ENCODE measurements at places on chromosomes 16 and 17.

- no peaks in the 10 kb centered on the region for H3K27me3 ChIP-seq
- peak overlapping the region; percentile 62 for H3K27ac ChIP-seq
These were observed 64.6 kb downstream of the CYTH1 start for GRCh38 chr17:78717431-78717980.

DNA sequence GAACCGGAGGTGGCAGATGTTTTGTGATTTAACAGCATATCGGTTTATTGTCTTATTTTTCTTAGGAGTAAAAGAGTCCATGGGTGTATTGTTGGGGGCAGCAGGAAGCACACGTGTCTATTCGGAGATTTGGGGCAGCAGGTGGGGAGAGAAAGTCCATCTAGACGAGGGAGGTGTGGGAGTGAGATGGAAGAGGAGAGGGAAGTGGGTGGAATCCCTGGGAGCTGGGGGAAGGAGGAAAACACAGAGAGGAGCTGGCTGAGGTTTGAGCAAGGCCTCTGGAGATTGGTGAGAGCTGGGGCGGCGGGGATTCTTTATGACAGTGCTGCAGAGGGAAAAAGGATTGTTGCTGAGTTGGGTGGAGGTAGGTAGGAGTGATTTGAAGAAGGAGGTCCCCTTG is 72.1 kb downstream of the PRKCB start:
- no peak for DNase-seq
- H3K27ac ChIP-seq = no peak overlapping the region
- H3K27me3 ChIP-seq = no peaks in the 10 kb centered on the region
- no peak overlapping the region for H3K4me3 ChIP-seq
- H3K4me1 ChIP-seq = peaks cover 32% of the 10 kb centered on the region

DNA sequence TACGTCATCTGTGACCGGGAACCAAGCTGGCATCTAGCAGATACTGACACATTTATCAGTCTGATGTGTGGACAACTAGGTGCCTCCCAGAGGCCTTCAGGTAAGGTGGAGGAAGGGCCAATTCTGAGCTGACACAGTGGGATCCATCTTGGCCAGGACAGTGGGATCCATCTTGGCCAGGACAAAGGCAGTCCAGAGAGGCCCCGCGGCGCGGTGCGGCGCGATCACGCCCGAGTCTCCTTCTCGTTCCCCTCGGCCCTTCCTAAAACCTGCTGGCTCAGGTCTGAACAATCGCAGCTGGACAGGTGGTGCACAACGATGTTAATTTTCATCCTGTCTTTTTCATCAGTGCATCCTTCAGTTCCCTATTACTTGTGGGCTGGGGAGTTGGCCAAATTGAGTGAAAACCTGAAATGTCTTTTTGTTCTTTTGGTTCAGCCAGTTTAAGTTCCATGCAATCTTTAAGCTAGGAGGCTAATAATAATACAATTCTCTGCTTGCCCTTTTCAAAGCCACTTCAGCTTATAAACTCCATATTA is 486 bp upstream of the WSB1 start:
- peaks cover 4% of the 10 kb centered on the region for H3K27me3 ChIP-seq
- H3K4me1 ChIP-seq = peaks cover 34% of the 10 kb centered on the region
- H3K4me3 ChIP-seq = peak overlapping the region; percentile 90
- H3K27ac ChIP-seq = peak overlapping the region; percentile 96

GRCh38 chr16:58497468-58497867 is 2.5 kb upstream of the NDRG4 start:
- H3K36me3 ChIP-seq = no peaks in the 10 kb centered on the region
- H3K4me3 ChIP-seq = no peak overlapping the region

DNA sequence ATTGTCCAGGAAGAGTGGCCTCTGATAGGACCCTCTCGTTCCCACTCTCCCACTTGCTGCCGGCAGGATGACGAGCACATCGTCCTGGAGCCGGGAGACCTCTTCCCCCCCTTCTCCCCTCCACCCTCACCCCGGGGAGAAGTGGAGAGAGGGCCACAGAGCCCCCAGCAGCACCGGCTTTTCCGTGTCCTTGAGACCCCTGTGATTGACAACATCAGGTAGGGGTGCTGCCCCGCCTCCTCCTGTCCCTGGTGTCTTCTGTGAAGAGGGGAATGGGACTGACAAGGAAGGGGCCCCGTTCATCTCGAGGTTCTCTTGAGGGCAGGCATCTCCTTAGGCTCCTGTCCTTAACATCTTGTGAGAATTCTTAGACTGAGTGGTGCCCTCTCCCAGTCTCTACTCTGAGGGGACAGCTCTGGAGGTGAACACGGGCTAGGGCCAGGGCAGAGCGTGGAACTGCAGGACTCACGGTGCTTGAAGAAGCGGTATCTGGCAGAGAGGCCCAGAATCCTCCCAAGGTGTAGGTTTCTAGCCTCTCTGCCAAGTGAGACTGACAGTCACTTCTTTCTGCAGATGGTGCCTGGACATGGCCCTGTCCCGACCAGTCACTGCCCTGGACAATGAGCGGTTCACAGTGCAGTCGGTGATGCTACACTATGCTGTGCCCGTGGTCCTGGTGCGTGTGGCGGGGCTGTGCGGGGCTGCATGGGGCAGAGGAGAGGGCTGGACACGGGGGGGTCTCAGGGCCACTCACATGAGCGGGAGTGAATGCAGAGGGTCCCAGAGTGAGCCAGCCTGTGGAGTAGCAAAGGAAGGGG is 26.4 kb downstream of the CASKIN2 start:
- H3K4me1 ChIP-seq = peaks cover 29% of the 10 kb centered on the region
- H3K36me3 ChIP-seq = peaks cover 25% of the 10 kb centered on the region
- no peaks in the 10 kb centered on the region for H3K27me3 ChIP-seq

DNA sequence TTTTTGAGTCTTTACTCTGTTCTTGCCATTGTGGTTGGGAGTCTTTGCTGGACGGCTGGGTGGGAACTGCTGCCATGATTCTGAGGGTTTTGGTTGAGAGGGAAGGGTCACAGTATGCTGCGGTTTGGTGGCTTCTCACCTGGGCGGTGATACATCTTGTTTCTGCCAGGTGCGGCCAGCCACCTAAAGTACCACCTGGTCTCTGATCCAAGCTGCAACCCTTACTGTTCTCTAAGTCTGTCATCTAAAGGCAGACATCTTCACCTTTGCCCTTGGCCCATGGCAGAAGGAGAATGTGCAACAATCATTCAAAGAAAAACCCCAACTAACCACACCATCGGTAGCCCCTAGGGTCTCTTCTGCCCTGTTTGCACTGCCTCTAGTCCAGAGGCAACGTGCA is 19.6 kb upstream of the MPO start:
- no peak overlapping the region for H3K4me3 ChIP-seq
- no peaks in the 10 kb centered on the region for H3K4me1 ChIP-seq
- H3K27ac ChIP-seq = no peak overlapping the region
- H3K36me3 ChIP-seq = peaks cover 5% of the 10 kb centered on the region
- no peak for DNase-seq
- H3K27me3 ChIP-seq = peaks cover 7% of the 10 kb centered on the region

GRCh38 chr16:4316864-4317531 is 1.1 kb downstream of the GLIS2 start:
- no peak overlapping the region for H3K27ac ChIP-seq
- H3K36me3 ChIP-seq = no peaks in the 10 kb centered on the region
- H3K4me1 ChIP-seq = peaks cover 18% of the 10 kb centered on the region
- peak overlapping the region; percentile 33 for H3K4me3 ChIP-seq
- peaks cover 88% of the 10 kb centered on the region for H3K27me3 ChIP-seq

DNA sequence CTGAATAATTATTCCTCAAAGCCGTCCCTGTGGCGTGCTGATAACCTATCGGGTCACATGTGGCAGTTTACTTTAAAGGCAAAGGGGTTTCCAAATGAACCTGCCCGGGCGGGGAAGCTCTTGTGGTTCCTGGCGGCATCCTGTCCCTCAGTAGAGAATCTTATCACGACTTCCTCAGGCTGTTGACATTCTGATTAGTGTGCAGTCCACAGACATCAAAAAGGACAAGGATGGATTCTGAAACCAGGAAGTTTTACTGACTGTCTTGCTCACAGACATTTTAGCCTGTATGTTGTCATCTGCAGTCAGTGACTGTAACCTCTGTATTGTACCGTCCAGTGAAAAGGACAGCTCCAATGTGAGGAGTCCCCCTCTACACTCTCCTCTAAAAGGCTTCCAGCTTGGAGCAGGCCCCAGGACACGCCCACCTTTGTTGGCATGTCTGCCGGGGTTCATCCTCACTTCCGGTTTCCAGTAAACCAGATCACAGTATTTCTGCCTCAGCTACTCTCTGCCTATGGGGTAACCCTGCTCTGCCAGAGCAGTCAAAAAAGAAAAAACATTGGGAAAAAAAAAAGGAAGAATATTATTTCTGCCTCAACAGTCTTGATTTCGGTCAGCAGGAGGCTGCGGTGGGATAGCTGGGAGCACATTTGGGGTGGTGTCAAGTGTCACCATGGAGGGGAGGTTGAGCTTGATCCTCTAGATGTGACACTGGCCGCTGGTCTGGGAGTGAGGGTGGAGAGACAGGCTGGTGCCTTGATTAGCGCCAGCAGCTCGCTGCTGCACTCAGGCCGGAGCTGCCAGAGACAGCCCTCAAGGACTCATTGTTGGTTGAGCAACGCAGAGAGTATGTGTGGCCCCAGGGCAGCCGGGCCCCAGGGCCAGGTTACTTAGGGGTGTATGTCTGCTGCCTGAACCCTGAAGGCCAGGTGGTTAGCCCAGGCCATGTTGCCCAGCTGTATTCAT is 89.0 kb upstream of the DNAH17 start:
- peak overlapping the region; percentile 88 for H3K27ac ChIP-seq
- H3K4me3 ChIP-seq = peak overlapping the region; percentile 48
- H3K4me1 ChIP-seq = peaks cover 45% of the 10 kb centered on the region
- H3K36me3 ChIP-seq = peaks cover 45% of the 10 kb centered on the region
- H3K27me3 ChIP-seq = no peaks in the 10 kb centered on the region

- no peaks in the 10 kb centered on the region for H3K4me1 ChIP-seq
- peaks cover 13% of the 10 kb centered on the region for H3K27me3 ChIP-seq
- DNase-seq = no peak
- no peaks in the 10 kb centered on the region for H3K36me3 ChIP-seq
These were observed 50.9 kb downstream of the ENGASE start for GRCh38 chr17:79125503-79125902.

DNA sequence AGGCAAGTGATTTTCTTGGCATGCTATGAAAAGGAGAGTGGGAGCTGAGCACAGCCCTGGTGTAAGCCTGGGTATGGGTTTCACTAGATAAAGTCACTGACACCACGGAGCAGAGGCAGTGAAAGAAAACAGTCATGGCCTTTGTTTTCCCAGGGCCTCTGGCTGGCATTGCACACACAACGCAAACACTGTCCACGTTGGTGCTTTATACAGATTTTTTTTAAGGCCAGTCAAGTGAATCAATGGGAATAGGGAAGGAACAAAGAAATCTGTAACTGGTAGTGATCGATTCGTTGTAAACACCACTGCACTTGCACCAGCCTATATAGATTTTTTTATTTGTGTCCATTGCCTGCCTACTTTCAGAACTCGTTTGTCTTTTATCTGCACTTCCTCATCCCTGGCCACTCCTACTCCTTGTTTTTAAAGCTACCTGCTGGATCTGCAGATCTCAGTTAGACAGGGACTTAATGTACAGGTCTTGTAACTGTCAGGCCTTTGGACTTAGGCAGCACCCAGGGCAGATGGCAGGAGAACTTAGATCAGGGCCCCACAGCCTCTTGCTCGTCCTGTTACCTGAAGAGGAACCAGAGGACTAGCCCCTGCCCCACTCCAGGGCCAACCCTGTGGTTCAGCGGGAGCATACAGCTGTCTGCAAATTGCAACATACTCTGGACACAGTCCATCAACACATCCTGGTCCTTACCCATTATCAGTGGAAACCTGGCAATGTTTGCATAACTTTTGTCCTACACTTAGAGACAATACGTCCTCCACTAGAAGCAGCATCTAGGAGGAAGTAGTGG is 10.6 kb upstream of the TMIGD1 start:
- DNase-seq = no peak
- peaks cover 5% of the 10 kb centered on the region for H3K4me1 ChIP-seq
- peaks cover 4% of the 10 kb centered on the region for H3K27me3 ChIP-seq
- H3K4me3 ChIP-seq = no peak overlapping the region
- H3K27ac ChIP-seq = no peak overlapping the region

- peaks cover 42% of the 10 kb centered on the region for H3K36me3 ChIP-seq
- peaks cover 71% of the 10 kb centered on the region for H3K4me1 ChIP-seq
- peak overlapping the region; percentile 15 for H3K27ac ChIP-seq
These were observed 51.5 kb downstream of the IL21R start for GRCh38 chr16:27453494-27453825.

GRCh38 chr16:59021751-59022150 is 287.6 kb upstream of the GOT2 start:
- no peak overlapping the region for H3K27ac ChIP-seq
- no peak for DNase-seq
- no peaks in the 10 kb centered on the region for H3K27me3 ChIP-seq
- no peaks in the 10 kb centered on the region for H3K36me3 ChIP-seq

GRCh38 chr16:70800781-70801480 is at the start of gene VAC14:
TSS of gene VAC14 (minus strand) at chr16:70801158. CDS start at chr16:70800900, 258 bp downstream.
- H3K4me3 ChIP-seq = peak within 1 kb of the TSS; percentile 93
- H3K27ac ChIP-seq = peak within 1 kb of the TSS; percentile 93
- H3K27me3 ChIP-seq = peaks cover 20% of the 10 kb centered on the region

- no peak overlapping the region for H3K27ac ChIP-seq
- DNase-seq = no peak
- H3K4me1 ChIP-seq = no peaks in the 10 kb centered on the region
- H3K36me3 ChIP-seq = peaks cover 53% of the 10 kb centered on the region
- H3K4me3 ChIP-seq = no peak overlapping the region
These were observed 12.9 kb downstream of the KNOP1 start for GRCh38 chr16:19705146-19705501.

DNA sequence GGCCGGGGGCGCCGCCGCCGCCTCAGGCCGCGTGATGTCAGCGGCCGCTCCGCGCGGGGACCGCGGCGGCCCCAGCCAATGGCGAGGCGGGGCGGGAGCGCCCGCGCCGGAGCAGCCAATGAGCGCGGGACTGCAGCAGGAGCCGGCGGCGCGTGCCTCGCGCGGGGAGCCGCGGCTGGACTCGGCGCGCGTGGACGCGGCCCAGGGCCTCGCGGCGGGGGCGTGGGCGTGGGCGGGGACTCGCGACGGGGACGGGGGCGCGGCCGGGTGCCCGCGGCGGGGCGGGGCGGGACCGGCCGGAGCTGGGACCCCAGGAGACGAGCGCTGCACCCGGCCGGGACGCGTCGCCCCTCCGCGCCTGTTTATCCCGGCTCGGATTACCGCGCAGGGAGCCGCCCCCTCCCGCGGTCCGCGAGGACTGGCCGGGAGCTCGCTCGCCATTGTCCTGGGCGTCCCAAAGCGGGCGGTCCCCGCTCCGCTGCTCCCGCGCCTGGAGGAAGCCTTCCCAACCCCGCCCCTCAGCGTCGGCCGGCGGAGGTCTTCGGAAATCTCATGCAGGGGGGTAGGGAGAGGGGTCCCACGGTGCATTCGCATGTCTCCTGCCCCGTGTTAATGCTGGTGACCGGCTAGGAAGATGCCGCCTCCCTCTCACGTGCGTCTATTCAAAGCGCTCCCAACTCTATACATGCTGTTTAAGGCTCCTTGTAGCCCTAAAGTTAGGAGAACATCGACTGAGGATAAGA is at the start of gene RNF157:
Gene RNF157, minus strand, starts transcription at position 33 of the 743 bp plus-strand sequence. CDS start 253 bp downstream, outside the sequence.
- peaks cover 35% of the 10 kb centered on the region for H3K36me3 ChIP-seq
- H3K4me1 ChIP-seq = peaks cover 81% of the 10 kb centered on the region
- no peaks in the 10 kb centered on the region for H3K27me3 ChIP-seq
- DNase-seq = peak; percentile 80
- peak within 1 kb of the TSS; percentile 87 for H3K4me3 ChIP-seq

- no peak overlapping the region for H3K4me3 ChIP-seq
- no peaks in the 10 kb centered on the region for H3K36me3 ChIP-seq
- no peaks in the 10 kb centered on the region for H3K4me1 ChIP-seq
- no peaks in the 10 kb centered on the region for H3K27me3 ChIP-seq
These were observed 147.9 kb upstream of the MON1B start for GRCh38 chr16:77043076-77043475.

- H3K27ac ChIP-seq = no peak overlapping the region
- no peak for DNase-seq
- H3K36me3 ChIP-seq = peaks cover 1% of the 10 kb centered on the region
- H3K27me3 ChIP-seq = peaks cover 6% of the 10 kb centered on the region
These were observed 5.0 kb upstream of the MAPK3 start for GRCh38 chr16:30127993-30128392.

Data from activated naive CD4-positive, alpha-beta T cell treated with anti-CD3 and anti-CD28 coated beads, Interleukin-2, amount 10 ng/mL, durations not matched to agents 7 days and 5 days (primary cell).